Stimulated activated CD8-positive, alpha-beta memory T cell treated with anti-CD3 and anti-CD28 coated beads, Interleukin-4, amount 100 ng/mL, for 4 hours (primary cell): ENCODE measurements at places on chromosomes 5 and 9.
A peak's percentile ranks its signal among the peaks of the same experiment; 100 is the strongest.

DNA sequence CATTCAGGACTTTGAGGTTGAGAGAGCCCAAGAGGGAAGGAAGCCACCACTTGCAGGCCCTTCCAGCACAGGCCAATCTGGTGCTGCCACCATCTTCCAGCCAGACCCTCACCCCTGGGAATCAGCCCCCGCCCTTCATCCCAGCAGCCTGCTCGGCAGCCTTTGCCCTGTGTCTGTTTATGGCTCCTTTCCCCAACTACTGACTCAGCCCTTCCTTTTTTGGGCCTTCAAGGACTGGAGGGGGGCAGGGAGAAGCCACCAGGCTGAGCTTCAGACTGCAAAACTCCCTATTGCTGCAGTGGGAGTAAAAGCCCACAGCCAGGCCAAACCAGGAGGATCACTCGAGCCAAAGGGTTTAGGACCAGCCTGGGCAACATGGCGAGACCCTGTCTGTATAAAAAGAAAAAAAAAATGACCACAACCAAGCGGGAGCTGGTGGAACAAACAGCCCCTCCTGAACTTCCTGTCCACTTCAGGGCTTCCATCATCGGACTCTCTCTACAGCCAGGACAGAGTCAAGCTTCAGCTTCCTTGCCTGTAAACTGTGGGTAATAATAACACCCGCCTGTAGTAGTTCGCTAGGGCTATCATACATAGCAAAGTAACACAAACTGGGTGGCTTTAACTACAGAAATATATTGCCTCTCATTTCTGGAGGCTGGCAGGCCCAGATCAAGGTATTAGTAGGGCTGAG is 85.9 kb upstream of the IL17B start:
- no peak for DNase-seq

- no peak for DNase-seq
Measured at GRCh38 chr9:88974641-88975040, 16.6 kb upstream of the S1PR3 start.

DNA sequence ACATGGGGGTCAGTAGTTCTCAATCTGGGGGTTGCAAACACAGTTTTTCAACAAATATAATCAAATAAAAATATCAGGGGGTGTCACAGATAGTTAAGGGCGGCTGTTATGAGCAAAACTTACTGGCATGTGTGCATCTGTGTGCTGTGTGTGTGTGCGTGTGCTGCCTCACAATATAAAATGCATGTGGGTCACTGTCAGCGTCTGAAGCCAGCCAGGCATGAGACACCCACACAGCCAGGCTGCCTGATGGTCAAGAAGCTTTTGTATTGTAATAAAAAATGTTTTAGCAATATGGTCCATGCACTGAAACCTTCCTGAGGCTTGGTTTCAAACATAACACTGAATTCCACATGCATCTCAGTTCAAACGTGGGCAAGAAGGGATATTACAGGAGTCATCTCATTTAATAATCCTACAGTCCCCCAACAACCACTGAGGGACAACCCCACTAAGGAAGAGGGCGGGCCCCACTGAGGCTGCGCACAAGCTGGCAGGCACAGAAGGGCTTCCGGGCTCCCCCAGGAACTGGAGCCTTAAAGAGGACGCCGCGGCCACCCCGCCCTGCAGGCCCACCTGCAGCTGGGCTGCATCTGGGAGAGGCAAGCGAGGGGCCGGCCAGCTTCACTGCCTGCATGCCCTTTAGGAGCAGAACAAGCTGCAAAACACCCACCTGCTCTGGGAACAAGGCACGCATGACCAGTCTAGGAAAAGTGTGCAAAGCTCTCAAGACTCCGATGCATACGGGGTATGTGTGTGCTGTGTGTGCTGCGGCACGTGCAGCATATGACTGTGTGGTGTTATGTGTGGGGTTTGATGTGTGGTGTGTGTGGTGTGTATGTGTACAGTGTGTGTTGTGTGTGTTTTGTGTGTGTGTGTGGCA is 14.1 kb downstream of the SEMA4D start:
- peak; percentile 47 for DNase-seq

DNA sequence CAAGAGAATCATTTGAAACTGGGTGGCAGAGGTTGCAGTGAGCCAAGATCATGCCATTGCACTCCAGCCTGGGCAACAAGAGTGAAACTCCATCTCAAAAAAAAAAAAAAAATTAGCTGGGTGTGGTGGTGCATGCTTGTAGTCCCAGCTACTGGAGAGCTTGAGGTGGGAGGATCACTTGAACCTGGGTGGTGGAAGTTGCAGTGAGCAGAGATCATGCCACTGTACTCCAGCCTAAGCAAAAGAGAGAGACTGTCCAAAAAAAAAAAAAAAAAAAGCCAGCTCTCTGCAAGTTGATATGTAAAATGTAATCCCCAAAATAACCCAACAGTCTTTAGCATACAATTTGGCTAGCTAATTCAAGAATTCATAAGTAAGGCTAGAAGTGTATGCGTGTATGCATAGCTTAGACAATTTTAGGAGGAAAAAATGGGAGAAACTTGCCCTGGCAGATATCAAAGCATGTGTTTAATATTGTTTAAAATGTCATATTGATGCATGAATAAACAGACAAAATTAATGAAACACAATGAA is 36.3 kb downstream of the C5orf22 start:
- no peak for DNase-seq

DNA sequence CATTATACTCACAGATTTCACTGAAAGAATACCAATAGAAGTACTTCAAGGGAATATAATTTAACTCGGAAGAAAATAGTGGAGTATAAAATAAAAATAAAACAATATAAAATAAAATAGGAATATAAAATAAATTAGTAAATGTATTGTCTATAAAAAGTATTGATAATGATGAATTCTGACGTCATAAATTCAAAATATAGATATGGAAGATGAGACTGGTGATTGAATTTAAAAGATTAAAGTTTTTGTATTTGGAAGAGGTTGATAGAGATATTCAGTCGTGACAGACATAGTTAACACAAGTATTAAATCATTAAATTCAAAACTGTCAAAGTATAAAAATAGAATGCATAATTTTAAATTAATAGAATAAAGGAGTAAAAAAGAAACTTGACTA is 964.9 kb upstream of the C9orf72 start:
- DNase-seq, result no peak

DNA sequence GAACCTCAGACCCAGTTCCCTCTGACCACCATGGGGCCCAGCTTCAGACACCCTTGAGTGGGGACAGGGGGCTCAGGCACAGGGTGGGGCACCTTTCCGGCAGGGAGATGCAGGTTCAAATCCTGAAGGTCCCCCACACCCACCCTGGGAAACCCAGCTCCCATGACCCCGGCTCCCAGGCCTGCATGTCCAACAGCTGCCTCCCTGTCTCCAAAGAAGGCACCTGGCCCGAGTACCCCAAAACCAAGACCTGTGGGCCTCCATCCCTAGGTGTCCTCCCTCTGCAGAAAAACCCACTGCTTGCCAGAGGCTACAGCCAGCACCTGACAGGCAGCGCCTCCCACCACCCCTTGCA is 38.5 kb downstream of the VAV2 start:
- no peak for DNase-seq

GRCh38 chr5:115809946-115810345 is 6.5 kb downstream of the CDO1 start:
- no peak for DNase-seq

GRCh38 chr9:104872656-104873488 is 55.1 kb downstream of the ABCA1 start:
- no peak for DNase-seq

DNA sequence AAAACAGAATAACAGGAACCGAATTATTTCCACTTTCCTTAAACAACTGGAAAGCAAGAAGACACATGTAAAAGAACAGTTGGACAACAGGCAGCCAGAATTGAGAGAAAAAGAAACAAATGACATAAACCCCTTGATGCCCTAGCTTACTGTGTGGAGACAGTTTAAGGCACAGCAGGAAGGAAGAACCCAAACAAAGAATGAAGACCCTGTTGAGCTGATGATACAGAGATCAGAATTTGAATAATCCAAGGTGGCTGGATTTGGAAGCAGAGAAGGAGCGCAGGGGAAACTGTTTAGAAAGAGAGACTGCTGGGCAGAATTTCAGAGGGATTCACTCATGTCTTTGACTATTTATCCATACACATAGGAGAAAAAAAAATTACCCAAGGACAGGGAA is 316.3 kb upstream of the POU5F2 start:
- no peak for DNase-seq

DNA sequence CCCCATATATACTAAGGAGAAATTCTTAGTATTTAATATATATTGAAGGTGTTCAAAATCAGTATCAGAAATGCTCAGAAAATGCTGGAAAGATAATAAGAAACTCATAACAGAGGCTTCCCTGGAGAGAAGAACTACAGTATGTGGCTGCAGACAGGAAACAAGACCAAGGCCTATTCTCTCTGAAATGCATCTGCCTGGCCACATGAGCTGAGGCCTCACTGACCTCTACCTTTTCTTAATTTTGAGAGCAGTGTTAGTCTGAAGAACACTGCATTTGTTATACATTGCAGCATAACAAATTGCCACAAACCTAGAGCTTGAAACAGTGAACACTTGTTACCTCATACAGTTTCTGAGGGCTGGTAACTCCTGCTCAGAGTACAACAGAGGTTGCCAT is 133.4 kb upstream of the SPEF2 start:
- no peak for DNase-seq

- no peak for DNase-seq
Measured at GRCh38 chr9:14312719-14313377, 1.1 kb downstream of the NFIB start.

- no peak for DNase-seq
Measured at GRCh38 chr9:18111146-18111545, 362.8 kb upstream of the ADAMTSL1 start.

GRCh38 chr9:101311758-101312420 is 72.9 kb downstream of the BAAT start:
- DNase-seq, result no peak

- no peak for DNase-seq
Measured at GRCh38 chr5:133370036-133370831, 242.1 kb downstream of the FSTL4 start.

DNA sequence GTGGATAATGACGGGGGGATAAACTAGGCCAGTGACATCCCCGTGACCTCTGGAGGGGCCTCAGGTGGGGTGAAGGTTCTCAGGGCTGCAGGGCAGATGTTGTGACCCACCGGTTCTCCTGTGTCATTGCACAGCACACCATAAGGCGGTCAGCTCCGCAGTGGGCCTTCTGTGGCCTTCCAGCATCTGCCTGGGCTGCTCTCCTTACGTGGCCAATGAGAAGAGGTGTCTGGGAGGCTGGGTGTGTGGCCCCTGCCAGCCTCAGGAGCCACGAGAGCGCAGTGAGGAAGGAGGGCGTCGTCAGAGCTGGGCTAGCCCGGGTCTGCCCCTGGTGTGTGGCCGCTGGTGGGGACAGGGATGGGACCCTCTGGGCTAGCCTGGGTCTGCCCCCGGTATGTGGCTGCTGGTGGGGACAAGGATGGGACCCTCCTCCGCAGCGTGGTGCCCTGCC is 48.7 kb downstream of the COL5A1 start:
- DNase-seq, result no peak

GRCh38 chr9:115591584-115591984 is 473.6 kb upstream of the TNC start:
- DNase-seq, result no peak

DNA sequence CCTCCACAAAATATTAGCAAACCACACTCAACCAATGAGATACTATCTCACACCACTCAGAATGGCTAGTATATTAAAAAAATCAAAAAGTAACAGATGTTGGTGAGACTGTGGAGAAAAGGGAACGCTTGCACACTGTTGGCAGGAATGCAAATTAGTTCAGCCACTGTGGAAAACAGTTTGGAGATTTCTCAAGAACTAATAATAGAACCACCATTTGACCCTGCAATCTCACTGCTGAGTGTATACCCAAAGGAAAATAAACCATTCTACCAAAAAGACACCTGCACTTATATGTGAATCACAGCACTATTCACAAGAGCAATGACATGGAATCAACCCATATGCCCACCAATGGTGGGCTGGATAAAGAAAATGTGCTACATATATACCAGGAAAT is 393.5 kb downstream of the PDE4D start:
- DNase-seq, result no peak

DNA sequence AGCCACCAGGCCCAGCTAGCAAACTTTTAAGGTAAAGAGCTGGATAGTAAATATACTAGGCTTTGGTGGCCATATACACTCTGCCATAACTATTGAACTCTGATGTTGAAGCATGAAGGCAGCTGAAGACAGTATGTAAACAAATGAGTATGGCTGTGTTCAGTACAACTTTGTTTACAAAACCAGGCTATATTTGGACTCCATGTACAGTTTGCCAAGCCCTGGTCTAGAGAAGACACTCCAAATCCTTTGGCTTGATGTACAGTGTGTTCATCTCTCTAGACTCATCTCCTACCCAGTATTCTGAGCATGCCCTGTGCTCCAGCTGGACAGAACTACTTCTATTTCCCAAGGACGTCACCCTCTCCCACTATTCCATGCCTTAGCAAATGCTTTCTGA is 54.3 kb upstream of the MEGF10 start:
- DNase-seq, result no peak

- DNase-seq, result no peak
Measured at GRCh38 chr9:136769710-136770191, 5.4 kb upstream of the LCN15 start.

DNA sequence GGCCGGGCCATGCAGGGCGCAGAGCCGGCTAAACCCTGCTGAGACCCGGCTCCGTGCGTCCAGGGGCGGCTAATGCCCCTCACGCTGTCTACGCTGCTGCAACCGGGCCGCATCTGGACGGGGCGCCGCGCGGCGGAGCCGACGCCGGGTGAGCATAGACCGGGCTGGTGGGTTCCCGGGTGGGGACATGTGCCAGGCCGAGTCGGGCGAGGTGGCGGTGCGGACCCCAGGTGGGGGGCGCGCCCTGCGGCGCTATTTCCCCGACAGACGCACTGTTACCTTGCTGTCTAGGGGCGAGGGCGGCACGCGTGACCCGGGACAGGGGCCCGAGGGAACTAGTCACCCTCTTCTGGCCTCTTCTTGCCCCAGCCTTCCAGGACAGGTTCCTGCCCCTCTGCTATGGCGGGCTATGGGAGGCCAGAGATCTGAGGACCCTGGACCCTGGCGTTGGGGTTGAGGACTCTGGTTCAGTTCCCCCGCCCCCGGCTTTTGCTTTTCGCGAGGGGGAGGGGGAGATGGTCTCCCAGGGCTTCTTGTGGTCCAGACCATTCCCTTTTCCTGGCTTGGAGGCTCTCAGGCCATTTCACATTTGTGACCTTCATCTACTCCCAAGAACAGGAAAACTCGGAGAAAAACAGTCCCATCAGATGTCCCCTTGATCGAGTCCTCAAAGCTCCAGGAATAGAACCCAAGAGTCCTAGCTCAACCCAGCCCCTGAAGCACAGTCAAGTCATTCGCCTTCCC is 536 bp downstream of the SLC27A4 start:
- no peak for DNase-seq

GRCh38 chr5:76960004-76960625 is 7.3 kb downstream of the CRHBP start:
- no peak for DNase-seq
